ENCODE measurements at places on chromosomes 7 and 10.

DNA sequence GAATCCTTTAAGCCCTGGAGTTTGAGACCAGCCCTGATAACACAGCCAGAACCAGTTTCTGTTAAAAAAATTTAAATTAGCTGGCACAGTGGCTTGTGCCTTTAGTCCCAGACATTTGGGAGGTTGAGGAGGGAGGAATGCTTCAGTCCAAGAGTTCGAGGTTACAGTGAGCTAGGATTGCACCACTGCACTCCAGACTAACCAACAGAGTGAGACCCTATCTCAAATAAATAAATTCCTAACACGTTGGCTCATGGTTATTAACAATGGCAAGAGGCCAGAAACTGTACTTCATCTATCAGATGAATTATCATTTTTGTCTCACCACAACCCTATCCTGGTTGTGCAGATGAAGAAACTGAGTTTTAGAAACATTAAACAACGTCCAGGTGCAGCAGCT is 2.1 kb upstream of the PPIA start:
- DNase-seq: no peak

GRCh38 chr10:118970770-118971169 is 58.7 kb upstream of the NANOS1 start:
- no peak for DNase-seq

GRCh38 chr7:121796381-121796780 is 76.6 kb upstream of the PTPRZ1 start:
- DNase-seq: no peak

GRCh38 chr7:46577394-46577793 is 656.3 kb upstream of the IGFBP3 start:
- DNase-seq: no peak

DNA sequence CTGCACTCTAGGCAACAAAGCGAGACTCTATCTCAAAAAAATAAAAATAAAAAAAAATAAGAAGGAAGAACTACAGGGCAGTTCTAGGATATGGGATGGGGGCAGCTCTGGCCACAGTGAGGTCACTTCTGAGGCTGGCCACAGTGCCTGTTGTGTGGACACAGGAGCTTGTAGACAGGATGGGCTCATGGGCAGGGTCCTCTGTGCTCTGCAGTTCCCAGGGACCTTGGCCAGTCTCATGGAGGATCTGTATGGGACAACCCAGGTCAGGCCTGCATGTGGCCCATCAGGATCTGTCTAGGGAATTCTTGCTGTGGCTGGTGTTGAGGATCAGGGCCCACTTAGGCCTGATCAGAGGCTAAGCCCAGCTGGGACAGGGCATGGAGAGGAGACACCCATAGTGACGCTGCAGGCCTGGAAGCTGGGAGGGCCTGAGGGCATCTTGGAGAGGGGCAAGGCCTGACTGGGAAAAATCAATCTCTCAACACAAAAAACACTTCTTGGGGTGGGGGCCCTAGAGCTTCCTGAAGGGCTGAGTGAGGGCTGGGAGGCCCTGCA is 19.4 kb upstream of the PAX2 start:
- no peak for DNase-seq

GRCh38 chr10:62306663-62307062 is 38.0 kb upstream of the RTKN2 start:
- DNase-seq: no peak

- no peak for DNase-seq
Observed at GRCh38 chr7:38594949-38595348, 36.2 kb downstream of the AMPH start.

GRCh38 chr7:14787551-14787950 is 115.0 kb downstream of the DGKB start:
- DNase-seq: no peak

DNA sequence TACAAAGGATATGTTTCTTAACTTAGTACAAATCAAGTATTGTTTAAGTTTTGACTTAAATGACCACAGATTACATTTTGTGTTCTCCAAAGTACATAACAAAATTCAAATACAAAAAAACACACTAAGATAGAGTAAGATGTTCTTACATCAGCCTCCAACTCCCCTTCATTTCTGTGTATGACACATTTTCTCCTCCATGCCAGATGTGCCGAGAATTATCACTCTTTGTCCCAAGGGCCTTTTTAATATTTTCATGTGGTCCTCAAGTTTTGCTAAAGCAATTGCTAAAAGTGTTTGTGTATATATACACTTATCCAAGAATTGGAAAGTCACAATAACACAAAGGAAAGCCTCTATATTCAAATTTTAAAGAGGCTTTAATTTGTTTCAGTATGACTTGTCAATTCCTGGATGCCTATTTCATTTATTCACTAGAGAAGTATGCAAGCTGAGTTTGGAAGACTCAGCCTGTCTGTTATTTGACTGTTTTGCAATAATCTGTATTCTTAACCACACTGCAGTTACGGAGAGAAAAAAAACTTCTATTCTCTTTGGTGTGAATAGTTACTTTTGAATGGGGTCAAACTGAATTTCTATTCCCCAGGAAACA is 586.4 kb upstream of the SEMA3D start:
- no peak for DNase-seq

- DNase-seq: no peak
Observed at GRCh38 chr10:52256832-52257691, 57.0 kb upstream of the DKK1 start.

GRCh38 chr10:73781548-73781878 is 335 bp upstream of the CHCHD1 start:
- DNase-seq: no peak
